ENCODE measurements at places on chromosomes 2 and 18.

- peak; percentile 12 for DNase-seq
These were observed 16.4 kb upstream of the HNMT start for GRCh38 chr2:137947728-137948336.

DNA sequence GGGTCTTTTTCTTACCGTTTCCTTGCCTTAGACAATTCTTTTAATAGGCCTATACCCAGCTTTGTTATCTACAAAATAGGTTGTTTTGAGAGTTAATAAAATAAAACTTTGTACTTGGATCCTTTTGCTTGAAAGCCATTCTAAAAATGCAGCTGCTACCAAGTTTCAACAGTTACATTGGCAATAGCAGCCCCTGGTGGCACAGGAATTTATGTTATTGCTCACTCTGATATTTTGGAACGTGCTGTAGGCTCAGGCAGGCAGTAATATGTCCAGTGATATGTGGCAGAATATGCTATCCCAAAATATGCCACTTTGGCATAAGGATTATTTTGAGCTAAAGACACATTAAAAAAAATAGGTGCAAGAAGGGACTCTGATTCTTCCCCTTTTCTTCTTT lies 6.7 kb upstream of the COMMD1 start:
- no peak for DNase-seq

DNA sequence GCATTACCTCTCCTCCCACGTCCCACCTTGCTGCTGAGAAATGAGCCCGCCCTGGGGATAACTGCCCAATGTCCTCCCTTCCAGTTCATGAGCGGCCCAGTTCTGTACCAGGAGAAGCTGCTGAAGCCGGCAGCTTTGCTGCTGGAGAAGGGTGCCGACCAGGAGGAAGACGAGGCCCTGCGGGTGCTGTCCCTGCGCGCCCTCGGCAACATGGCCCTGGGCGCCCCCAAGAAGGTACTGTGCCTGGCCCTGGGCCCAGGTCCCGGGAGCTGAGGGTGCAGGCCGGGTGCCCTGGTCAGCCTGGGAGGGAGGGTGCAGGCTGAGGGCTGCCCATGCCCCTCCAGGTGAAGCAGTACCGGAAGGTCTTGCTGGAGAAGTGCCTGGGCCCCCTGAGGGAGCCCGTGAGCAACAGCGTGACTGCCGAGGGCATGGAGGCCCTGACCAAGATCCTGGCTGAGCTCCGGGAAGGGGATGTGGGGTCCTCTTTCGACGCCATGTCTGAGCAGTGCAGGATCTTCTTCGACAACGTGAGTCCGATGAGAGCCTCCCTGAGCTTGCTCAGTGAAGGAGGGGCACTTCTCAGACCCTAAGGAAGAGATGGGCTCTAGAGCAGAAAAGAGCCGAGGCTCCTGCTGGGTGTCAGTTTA lies 25.7 kb downstream of the HJURP start:
- no peak for DNase-seq

DNA sequence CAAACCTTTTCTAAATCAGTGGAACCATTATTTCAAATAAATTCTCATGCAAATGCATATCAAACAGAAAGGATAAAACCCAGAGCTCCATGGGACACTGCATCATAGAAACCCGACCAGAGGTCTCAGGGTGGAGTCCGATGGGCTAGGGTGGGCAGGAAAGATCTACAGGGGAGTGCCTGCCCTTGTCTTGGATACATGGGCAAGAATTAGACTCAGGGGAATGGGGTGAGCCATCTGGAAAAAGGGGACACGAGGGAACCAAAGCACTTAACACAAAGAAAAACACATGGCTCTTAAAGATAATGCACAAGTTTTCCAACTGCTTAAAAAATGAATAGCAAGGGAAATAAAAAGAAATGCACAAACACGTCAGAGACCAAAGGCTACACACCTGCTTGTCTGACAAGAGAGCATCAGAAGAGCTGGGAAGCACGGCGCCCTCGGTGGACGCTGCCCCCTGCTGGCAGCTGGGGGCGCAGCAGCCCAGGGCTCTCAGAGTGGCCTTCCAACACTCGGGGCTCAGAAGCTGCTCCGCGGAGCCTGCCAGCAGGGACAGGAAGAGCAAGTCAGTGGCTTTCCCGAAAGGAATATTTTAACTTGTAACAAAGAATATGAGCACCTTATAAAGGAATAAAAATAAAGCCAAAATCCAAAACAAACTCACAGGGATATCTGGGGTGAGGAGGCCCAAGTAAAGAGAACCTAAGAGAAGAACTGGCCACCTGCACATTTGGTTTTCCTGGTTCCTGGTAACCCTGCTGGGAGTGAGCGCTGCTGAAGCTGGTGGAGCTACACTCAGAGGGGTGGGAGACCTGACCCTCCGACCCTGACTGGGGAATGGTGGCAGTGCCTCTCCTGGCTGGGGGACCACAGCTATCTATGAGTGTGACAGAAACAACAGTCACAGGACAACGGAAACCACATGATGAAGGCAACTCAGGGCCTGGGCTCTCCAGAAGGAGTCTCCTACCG lies 54.5 kb downstream of the SIGLEC15 start:
- peak; percentile 75 for DNase-seq

- DNase-seq: no peak
These were observed 65.4 kb upstream of the HNRNPA3 start for GRCh38 chr2:177147093-177147694.

DNA sequence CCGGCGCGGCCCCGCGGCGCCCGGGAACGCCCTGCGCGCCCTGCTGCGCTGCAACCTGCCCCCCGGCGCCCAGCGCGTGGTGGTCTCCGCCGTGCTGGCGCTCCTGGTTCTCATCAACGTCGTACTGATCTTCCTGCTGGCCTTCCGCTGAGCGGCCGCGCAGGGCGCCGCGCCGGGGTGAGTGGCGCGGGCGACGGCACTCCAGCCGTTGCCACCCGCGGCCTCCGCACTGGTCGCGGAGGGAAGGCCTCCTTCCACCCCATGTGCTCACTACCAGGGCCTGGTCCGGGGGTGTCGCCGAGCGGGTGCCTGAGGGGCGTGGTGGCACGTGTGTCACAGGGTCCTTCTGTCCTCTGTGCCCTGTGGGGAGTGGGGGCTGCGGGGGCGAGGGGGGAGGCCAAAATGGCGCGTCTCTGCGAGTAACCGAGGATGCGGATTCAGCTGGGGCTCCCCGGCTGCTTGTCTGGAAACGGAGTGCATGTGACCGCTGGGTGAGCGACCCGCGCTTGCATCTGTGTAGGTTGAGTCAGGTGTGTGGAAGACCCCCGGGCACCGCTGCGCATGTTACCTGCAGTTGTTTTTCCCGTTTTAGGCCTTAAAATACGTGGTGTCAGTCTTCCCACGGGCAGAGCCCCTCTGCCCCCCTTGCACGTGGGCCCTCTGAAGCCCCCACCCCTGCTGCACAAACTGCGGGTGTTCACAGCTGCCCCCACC lies 58.0 kb downstream of the FAM168B start:
- DNase-seq: no peak

DNA sequence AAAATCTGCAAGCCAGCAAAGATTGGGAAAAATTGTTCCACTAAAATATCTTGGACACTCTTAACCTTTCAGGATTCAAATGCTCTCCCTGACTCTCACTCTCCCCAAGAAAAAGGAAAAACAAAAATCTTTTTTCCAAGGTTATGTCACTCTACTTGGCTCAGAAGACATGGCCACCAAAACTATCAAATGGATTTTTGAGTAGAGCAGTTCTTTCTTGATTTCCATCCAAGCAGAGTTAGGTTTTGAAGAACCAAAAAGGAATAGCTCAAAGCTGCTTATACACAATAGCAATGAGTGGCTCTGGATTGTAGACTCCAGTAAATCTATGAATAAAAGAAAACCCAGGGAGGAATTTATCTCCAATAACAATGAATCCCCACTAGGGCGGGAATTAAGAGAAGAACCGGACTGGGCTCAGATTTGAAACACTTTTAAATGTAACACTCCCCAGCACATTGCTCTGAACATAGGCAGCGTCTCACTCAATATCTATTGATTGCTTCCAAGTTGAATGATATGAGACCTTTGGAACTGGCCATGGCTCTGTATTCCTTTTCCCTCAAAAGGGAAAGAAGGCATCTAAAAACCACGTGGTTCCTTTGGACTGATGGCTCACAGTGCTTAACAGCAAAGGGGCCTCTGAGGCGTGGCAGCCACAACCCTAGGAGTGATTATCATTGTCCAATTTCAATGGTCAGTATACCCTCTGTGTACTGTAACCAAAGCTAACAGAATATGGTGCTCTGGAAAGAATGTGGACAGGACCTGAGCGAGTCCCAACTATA lies 68.3 kb downstream of the SPRED2 start:
- no peak for DNase-seq
